Activated CD4-positive, alpha-beta T cell treated with anti-CD3 and anti-CD28 coated beads for 1 hour (primary cell): ENCODE measurements at places on chromosomes 13 and 19.

DNA sequence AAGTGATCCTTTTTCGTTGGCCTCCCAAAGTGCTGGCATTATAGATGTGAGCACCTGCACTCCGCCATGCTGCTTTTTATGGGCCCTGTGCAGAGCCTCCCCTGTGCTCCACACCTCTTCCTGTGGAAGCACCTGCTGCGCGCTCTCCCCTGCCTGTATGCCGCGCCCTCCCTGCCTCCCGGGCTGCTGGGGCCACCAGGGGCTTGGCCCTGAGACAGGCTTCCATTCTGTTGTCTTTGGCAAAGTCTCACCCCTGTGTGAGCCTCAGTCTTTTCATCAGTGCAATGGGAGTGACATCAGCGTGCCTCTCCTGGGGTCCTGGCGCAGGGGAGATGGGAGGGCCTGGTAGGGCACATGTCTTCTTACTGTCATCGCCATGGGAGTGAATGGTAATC lies 1.3 kb downstream of the FAM174C start:
- DNase-seq, result no peak

GRCh38 chr19:33187183-33187540 lies 7.0 kb upstream of the LRP3 start:
- no peak for DNase-seq

GRCh38 chr19:1847684-1848398 lies 442 bp downstream of the REXO1 start:
- no peak for DNase-seq

DNA sequence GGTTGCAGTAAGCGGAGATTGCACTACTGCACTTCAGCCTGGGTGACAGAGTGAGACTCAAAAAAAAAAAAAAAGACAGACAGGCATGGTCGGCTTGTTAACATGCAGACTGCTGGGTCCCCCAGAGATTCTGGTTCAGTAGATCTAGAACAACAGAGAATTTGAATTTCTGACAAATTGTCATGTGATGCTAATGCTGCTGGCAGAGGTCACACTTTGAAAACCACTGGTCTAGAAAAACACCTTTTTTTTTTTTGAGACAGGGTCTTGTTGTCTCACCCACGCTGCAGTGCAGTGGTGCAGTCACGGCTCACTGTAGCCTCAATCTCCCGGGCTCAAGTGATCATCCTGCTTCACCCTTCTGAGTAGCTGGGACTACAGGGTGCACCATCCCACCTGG lies 7.7 kb upstream of the LRFN3 start:
- DNase-seq, result no peak

GRCh38 chr13:23709536-23709935 lies 139.3 kb downstream of the TNFRSF19 start:
- DNase-seq, result no peak

- DNase-seq, result no peak
Observed at GRCh38 chr13:98279473-98280175, 102.6 kb upstream of the RNF113B start.

DNA sequence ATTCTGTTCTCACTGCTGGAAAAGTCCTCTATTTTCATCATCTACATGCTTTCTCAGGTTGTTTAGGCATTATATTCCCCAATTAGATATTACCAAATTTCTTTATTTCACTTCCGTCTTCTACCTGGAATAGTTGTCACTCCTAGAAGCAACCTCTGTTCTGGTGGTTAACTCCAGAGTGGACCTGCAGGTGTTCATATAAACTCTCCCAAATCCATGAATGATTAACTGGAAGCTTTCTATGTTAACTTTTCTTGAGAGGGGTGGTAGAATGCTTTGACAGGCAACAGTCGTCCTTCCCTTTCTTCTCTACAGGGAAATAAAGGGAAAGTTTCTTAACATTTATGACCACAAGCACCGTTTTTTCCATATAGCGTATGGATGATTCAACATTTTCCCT lies 48.4 kb upstream of the UFM1 start:
- no peak for DNase-seq

DNA sequence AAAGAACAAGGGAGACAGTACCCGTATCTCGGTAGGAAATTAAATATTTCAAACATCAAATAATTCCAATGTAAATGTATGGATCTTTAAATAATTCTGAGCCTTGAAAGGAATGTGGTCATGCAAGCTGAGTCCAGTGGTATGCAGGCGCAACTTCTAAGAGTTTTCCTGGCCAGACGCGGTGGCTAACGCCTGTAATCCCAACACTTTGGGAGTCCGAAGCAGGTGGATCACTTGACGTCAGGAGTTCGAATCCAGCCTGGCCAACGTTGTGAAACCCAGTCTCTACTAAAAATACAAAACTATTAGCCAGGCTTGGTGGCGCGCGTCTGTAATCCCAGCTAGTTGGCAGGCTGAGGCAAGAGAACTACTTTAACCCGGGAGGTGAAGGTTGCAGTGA lies 1.1 kb upstream of the ZNF845 start:
- DNase-seq, result no peak

DNA sequence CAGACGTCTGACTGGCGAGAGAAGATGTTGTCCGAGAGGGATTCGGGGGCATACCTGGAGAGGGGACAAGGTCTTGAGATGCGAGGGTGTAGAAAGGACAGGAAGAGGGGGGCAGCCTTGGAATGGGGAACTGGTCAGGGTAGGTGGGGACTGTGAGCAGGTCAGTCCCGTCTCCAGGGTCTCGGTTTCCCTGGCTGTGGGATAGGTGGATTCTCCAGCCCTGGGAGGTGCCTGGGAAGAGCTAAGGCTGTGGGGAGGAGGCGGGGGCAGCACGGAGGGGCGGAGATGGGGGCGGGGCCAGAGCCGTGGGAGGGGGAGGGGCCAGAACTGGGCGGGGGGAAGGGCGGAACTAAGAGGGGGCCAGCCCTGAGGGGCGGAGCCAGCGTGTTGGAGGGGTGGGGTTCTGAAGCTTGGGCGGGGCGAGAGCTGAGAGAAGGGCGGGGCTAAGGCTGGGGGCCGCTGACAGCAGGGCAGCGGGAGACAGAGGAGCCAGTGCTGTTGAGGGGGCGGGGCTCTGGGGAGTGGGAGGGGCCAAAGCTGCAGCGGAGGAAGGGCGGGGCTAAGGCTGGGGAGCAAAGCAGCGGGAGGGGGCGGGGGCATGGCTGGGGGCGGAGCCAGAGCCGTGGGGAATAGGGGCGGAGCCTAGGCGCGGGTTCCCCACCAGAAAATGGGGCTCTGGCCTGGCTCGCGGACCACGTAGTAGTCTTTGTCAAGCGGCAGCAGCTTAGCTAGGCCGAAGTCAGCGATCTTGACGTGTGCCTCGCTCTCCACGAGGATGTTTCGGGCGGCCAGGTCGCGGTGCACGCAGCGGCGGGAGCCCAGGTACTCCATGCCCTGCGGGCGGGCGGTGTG lies 9.5 kb upstream of the INSL3 start:
- DNase-seq, result peak; percentile 38

GRCh38 chr13:33287142-33287882 lies 1.8 kb upstream of the STARD13 start:
- no peak for DNase-seq

DNA sequence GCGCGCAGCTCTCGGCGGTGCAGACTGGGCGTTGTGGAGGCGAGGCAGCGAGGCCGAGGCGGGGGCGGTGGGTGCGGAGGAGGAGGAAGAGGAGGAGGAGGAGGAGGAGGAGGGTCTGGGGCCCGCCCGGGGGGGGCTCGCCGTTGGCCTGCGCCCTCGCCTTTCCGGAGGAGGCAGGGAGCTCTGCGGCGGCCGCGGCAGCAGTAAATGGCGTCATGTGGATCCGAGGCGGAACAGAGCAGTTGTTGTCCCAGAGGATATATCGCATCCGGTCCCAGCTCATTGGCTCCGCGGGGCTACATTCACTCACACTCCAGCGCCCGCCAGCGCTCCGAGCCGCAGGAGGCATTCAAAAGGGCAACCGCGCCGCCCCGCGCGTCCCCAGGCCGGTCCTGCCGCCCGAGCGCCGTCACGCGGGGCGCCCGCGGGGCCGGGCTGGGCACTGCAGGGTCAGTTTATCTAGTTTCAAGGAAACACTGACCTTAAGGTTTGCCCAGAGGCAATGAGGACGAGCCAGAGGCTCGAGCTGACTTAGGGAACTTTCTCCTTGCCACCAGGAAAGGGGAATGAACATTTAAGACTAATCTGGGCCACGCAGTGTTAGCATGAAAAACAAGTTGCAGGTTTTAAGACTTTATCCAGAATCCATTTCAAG lies at the start of gene SPRY2:
Gene SPRY2, minus strand, starts transcription at position 26 of the 655 bp plus-strand sequence. CDS start 3,421 bp downstream, outside the sequence.
- DNase-seq, result no peak

GRCh38 chr13:23182142-23182541 lies 1.4 kb downstream of the SGCG start:
- DNase-seq, result no peak

GRCh38 chr13:100454876-100455275 lies 133.7 kb downstream of the GGACT start:
- no peak for DNase-seq

DNA sequence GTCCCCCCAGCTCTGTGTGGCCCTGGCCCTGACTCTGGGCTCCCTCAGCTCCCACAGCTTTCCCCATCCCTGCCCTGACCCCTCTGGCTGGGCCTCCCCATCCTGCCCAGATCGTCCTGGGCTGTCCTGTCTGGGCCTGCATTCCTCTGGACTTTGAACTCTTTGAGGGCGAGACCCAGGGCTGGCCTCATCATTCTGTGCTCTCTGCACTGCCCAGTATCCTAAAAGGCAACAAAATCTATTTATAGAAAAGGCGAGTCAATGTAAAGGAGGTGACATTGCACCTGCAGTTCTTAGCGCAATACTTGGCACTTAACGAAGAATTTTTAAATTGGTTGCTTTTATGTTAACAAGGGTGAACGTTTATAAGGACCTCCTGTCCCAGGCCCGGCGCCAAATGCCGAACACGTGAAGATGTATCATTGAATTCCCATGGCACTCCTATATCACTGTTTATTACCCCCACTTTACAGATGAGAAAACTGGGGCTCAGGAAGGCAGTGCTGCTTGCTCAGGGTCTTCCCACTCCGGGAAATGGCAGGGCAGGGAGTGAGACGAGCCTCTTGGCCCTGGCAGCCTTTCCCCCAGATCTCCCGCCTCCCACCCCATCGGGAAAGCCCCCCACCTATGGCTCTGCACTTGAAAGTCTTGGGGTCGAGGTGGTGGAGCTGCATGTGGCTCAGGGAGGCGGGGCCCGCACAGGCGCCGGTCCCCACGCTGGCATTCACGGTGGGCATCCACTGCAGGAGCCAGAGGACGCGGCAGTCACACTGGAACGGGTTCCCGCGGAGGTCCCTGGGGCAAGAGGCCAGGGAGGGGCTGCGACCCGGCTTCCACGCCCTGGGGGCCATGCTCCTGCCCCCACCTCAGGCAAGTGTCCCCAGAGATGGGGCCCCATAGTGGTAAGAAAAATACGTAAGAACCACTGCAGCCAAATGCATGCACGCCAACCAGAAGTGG lies 3.8 kb downstream of the LGI4 start:
- no peak for DNase-seq

DNA sequence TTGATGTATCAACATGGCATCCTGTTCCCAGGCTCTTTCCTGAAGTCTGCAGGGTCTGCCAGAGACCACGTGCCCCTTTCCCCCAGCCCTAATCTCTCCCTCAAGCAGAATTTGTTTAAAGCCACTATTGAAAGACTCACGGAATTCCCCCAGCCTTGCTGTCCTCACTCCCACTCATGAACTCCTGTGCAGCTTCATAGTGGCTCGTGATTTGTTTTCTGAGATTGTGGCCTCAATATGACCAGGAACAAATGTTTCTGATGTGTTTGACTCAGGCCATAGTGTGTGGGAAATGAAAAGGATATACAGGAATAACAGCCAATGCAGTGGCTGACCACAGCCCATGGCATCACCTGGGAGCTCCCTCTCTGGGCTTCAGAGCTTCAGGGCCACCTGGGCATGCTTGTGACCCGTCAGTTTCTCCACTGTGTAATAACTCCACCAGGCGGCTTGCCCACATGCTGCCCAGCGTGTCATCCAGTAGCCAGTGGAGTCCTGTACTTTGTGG lies 8.1 kb upstream of the SERPINE3 start:
- DNase-seq, result no peak

GRCh38 chr13:46116653-46117502 lies 12.0 kb upstream of the CPB2 start:
- DNase-seq, result no peak

- no peak for DNase-seq
Observed at GRCh38 chr13:113804703-113805430, 45.8 kb downstream of the TMEM255B start.

DNA sequence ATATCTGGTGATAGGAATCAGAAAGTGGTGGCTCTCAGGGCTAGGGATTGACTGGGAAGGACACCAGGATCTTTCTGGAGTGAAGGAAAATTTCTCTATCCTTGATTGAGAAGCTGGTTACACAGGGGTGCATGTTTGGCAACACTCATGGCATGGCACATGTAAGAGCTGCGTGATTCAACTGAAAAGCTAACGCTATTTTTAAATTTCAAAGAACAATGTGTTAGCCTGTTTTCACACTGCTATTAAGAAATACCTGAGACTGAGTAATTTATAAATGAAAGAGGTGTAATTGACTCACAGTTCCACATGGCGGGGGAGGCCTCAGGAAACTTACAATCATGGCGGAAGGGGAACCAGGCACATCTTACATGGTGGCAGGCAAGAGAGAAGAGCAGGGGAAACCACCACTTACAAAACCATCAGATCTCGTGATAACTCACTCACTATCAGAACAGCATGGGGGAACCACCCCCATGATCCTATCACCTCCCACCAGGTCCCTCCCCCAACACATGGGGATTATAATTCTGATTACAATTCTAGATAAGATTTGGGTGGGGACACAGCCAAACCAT lies 7.4 kb downstream of the SIGLEC8 start:
- no peak for DNase-seq

DNA sequence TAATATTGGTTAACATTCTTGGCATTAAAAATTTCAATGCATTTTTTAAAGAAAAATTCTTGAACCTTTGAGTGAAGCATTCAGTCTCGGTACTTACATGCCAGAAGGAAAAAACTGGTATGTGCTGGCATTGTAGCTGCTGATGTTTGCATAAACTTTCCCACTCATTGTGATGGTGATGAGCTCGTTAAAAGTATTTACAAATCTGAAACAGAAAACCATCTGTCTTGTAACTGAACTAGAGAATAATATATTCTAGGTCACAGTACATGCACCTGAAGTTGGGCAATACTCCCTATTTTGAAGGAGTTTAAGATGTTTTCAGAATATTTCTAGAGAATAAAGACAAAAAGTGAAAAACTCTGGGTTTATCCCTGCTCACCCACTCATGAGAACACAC lies 64.1 kb downstream of the SLC15A1 start:
- DNase-seq, result no peak
